ENCODE measurements at places on chromosomes 6 and 20. TPM values are rescaled to one million over a fixed set of nuclear protein-coding genes. Genes with fewer than 3 reads are reported as not detected.
A peak's percentile ranks its signal among the peaks of the same experiment; 100 is the strongest.

DNA sequence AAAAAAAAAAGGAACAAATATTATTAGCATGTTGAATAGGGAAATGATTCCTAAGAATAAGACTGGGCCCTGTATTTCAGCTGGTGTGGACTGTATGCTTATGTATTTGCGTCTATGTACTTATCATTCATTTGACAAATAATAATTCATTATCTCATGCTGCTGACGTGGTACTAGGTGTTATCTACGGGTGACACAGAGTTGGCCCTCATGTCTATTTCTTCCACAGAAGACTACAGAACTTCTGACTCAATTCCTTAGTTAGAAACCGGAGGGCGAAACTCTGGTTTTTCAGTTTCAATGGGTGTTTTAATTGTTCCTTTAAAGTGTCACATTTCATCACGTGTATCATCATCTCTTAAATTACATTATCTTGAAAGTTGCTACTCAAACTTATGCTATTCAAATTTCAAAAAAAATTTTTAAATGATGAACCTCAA is 305.9 kb downstream of the CLIC5 start:
- DNase-seq, result no peak

GRCh38 chr6:73062130-73062529 is 163.2 kb downstream of the KHDC1L start:
- no peak for DNase-seq

GRCh38 chr20:3041854-3042409 is 1.5 kb upstream of the GNRH2 start:
- peak; percentile 38 for DNase-seq

APOBEC2 gene
- polyA plus RNA-seq, result 0.22 TPM

DNA sequence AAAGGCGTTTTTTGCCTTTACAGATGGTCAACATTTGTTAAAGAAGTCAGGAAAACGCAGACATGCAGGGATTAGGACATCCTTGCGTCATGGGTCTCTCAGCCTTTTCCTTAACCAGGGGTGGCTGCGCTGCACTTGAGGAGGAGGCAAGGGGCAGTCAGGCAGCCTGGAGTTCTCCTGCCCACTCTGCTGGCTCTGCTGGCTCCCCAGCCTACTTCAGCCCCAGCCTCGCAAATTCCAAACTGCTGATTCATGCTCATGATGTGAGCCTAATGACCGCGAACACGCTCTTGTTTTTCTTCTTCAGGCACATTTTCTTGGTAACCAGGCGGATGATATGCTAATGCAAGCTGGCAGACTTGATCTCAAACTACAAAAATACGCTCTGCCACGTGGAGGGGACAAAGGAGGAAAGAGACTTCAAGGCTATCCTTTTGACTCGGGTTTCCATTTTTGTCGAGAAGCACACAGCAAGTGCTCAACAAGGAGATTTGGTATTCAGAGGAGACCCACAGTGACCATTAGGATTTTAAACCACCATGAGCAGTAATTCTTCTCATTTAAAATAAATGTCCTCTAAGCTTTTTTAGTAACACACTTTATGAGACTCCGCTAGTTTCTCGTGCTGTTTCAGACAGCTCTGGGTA is 290.3 kb upstream of the STXBP5 start:
- peak; percentile 67 for DNase-seq

DNA sequence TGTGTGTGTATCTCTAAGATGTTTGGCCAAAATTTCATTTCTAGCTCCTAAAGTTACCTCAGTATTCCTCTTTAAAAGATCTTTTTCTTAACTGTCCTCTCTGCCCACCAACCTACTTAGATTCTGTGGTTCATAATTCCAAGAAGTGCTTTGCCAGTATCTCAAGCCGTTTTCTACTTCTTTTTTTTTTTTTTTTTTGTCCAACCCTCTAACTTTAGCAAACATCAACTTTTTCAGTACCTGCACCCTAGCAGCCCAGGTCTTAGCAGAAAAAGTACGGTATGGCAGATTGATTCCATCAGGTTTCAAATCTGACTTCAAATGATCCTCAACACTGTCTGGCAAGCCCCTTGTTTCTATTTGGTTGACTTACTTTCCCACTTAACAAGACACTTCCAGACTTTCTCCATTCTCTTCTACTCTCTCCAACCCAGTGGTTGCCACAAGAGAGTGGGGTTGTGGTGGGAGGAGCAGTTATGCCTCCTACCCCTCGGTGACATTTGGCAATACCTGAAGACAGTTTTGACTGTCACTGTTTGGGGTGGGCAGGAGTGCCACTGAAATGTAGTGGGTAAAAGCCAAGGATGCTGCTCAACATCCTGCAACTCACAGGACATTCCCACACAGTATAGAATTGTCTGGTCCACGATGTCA is 10.8 kb upstream of the MAN1A1 start:
- DNase-seq, result no peak

GRCh38 chr20:16387666-16388065 is 185.6 kb downstream of the KIF16B start:
- DNase-seq, result no peak

DNA sequence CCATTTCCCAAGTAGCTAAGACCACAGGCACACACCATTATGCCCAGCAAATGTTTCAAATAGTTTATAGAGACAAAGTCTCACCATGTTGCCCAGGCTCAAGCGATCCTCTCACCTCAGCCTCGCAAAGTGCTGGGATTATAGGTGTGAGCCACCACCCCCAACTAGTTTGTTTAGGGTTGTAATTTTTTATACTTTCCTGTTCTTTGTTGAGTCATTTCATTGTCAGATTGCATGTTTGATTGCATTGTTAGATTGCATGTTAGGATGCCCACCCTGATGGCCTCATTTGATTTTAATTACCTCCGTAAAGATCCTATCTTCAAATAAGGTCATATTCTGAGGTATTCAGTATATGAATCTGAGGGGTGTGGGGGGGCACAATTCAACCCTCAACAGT is 73.3 kb upstream of the SASH1 start:
- no peak for DNase-seq

GRCh38 chr6:57190140-57190539 is 18.0 kb downstream of the BAG2 start:
- no peak for DNase-seq

- DNase-seq, result no peak
Observed at GRCh38 chr20:42276718-42277602, 658.8 kb upstream of the CHD6 start.

- DNase-seq, result no peak
Observed at GRCh38 chr6:112156668-112157067, 69.3 kb downstream of the FAM229B start.

DNA sequence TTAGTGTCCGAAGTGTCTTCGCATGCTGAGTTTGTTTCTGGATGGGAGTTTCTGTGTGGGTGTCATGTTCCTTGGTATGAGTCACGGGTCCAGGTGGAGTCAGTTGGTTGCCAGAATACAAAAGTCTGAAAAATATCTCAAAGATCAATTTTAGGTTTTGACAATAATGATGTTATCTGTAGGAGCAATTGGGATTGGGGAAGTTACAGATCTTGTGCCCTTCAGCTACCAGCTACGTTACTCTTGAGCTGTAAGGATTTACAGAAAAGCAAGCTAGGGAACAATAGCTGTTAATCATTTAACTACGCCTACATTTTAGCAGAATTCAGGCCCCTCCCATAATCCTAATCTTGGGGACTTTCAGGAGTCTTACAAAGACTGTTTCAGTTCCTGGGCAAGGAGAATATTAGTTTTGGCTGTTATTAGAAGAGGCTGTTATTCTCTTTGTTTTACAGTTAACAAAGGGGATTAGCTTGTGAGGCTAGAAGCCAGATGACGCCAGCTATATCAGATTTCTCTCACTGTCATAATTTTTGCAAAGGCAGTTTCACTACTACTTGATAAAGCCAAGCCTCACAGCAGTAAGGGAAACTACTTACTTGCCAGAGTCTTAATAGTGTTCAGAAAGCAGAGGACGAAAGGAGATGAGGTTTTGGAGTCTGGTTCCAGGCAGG is 15.4 kb upstream of the SLC22A16 start:
- DNase-seq, result peak; percentile 62

DNA sequence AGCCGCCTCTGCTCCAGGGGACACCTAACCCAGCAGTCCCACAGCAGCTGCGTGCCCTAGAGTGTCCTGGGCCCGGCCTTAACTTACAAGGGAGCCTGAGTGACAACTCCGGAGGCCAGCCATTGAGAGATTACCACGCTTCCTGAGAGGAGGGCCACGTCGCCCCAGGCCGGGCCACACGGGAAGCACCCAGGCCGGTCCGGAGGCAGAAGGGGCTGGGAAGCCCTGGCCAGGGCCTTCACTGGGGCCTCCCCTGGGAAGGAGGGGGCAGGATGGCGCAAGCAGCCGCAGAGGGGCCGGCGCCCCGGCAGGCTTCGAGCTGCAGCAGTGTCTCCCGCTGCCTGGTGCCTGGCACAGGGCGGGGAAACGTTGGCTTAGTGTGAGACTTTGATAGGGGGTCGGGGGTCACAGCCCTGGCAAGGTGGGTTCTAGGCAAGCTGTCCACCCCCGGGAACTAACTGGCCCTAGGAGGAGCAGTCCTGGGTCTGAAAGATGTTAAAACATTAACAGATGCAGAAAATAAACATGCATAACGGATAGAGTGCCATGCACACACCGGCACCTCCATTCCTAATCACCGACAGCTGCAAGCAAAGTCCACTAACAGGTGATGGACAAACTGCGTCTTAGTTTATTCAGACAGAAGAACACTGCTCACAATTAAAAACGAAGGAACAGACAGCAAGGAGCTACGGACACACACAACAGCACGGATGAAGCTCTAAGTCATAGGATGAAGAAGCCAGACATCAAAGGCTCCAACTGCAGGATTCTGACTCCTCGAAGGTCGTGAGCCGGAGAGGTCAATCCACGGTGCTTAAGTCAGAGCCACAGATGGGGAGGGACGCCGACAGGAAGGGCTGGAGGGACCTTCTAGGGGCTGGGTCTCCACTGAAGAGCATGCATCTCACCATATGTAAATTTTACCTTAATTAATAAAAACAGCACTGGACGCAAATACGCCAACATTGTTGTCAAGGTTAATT is 17.4 kb downstream of the CHRNA4 start:
- DNase-seq, result no peak

SIRPD gene
- not detected for polyA plus RNA-seq

DNA sequence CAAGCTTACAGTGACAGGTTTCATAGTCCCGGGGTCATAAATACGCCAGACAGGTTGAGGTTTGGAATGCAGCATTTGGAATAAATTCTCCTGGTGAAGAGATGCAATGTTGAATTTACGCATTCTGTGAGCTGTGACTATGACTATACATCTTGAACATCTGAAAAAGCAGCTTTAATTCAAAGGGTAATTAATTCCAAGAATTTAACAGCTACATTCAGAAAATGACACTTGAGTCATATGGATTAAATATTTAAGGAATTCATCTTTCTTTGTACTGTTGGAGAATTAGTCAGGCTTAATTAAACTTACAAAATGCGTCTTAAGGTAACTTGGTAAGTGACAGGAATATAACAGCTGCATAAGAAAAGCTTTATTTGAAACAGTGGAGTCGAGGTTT is 74.7 kb downstream of the ESR1 start:
- no peak for DNase-seq

HIVEP2 gene
- polyA plus RNA-seq, result 11.9 TPM

- DNase-seq, result no peak
Observed at GRCh38 chr6:119734227-119734626, 384.7 kb upstream of the MAN1A1 start.

GRCh38 chr6:142570221-142570671 is 268.4 kb downstream of the ADGRG6 start:
- DNase-seq, result no peak

SOX18 gene
- 12.1 TPM for polyA plus RNA-seq

GRCh38 chr20:64041781-64042053 is 5.7 kb downstream of the C20orf204 start:
- no peak for DNase-seq

Data from renal cortex interstitium (tissue), 15 donors.